ENCODE measurements at places on chromosomes 3 and 15.

DNA sequence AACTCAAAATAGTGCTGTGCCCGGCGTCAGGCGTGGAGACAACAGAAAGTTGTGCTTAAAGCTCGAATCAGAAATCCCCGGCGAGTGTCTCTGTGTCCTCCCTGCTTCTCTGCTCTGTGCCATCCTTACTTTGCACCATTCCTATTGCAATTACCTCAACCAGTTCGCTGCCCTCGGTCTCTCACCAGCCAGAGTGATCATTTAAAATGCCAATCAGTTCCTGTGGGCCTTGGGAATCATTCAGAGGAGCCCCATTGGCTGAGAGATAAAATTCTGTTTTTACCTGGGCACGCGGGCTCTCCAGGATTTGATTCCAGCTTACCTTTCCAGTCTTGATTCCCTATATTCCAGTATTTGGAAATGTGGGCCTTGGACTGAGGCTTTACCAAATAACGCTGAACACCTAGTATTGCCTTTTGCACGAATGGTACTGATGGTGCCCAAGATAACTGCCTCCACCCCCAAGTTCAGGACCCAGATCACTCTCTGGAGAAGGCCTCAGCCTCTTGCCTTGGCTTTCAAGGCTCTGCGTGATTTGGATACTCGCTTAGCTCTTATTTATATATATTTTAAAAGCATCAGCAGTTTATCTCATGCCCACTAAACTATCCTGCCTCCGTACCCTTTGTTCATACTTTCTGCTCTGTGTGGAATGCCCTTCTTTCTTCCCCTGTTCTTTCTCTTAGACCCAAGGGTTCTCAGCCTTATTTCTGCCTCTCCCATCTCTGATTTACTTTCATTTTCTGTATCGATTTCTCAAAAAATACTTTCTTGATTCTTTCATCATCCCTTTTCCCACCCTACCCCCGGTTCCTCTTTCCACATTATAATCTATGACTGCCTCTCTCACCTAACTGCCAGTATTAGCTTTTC is 863 bp downstream of the PSMA4 start:
- DNase-seq, result no peak

DNA sequence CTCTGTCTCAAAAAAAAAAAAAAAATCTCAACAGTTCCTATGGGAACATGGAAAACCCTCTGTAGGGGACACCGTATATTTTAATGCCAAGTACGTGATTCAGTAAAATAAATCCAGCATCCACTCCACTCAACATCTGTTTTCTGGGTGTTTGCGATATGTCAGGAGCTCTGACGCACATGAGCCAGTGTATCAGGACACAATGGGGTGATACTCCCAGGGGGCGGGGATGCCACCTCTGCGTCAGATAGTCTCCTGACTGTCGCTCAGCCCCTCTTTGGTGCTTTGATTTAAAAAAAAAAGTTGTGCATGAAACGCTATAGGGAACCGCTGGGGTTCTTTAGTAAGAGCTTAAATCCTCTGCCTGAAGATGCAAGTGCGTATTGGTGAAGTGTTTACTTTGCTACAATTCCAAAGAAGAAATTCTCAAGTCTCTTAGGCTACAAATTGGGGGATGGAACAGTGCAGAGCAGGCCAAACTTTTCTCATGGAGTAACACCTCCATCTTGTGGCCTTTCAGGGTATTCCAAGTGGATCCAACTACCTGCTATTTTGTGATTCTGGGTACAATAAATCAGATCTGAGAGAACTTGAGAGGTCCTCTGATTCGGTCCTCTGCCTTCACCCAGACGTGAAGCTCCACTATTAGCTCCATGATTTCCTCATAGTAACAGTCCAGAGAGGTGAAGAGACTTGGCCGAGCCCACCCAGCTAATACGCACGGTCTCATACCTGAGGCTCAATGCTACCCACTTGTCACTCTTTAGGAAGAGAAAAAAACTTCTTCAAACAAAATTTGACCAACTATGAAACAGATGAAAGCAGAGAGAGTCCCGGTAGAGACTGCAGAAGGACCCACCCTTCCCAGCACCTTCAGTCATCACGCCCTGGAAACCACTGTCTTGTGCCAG is 9.3 kb upstream of the NR2E3 start:
- no peak for DNase-seq

GRCh38 chr3:27628026-27628750 is 93.9 kb downstream of the EOMES start:
- no peak for DNase-seq

DNA sequence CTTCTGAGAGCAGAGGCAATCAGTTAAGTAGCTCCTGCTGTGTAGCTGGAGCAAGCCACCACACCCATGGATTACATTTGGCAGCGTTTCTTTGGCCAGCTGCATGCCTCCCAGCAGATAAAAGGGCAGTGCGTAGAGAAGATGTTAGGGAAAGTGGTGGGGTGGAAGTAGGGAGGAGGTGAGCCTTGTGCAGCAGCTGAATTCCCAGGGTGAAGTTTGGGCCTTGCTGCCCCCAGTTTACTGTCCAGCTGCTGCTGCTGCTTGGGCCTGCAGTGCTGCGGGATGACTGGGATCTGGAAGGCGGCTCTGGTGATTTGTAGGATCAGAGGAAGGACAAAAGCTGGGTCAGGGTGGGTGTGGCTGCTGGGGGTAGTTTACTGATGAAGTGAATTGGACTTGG is 318.7 kb upstream of the C2CD4B start:
- no peak for DNase-seq

DNA sequence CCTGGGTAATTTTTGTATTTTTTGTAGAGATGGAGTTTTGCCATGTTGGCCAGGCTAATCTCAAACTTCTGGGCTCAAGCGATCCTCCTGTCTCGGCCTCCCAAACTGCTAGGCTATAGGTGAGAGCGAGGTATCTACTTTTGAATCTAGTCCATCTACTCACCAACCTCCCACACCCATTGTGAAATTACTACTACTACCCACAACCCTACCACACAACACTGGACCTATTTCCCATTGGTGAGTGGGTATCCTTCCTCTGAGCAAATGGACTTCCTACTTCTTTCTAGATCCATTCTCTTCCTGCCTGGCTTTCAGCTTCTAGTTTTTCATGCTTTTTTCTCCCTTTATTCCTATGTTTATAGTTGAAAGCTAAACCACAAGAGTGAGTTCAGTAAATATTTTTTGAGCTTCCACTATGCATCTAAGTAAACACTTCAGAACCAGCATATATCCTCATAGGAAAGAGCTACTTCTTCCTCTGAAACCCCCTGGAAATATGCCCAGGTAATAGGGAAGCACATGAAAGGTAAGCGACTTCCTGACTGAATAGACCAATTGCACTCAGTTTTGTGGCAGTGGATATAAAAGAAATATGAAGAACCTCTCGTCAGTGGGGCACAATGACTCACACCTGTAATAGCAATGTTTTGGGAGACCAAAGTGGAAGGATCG is 39.1 kb downstream of the MYO1E start:
- DNase-seq, result no peak

DNA sequence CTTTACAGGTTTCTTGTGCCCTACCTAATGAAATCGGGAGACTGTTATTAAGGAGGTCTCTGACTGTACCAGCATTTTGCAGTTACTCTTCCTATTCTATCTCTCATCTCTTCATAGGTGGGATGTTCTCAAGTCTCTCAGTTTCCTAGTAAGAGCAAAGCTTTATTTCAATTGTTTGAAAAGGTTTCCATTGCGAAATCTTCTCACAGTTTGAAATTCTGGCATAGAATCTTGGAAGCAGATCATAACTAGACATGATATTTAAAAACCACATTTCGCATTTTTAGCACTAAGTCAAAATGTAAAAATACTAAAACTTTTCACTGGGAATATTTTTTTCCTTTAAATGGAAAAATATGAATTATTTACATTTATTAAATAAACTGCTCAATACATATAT is 1311.4 kb downstream of the ROBO2 start:
- no peak for DNase-seq

- no peak for DNase-seq
Measured at GRCh38 chr3:13607821-13608597, 59.1 kb downstream of the FBLN2 start.

- no peak for DNase-seq
Measured at GRCh38 chr3:96813820-96814650, at the start of gene EPHA6. TSS of gene EPHA6 (plus strand) at chr3:96814594.

- no peak for DNase-seq
Measured at GRCh38 chr15:100265641-100266035, 76.1 kb downstream of the ADAMTS17 start.

- DNase-seq, result no peak
Measured at GRCh38 chr3:27449530-27450150, 34.5 kb downstream of the SLC4A7 start.

GRCh38 chr3:186414735-186415419 is 52.8 kb upstream of the DGKG start:
- DNase-seq, result no peak

- DNase-seq, result no peak
Measured at GRCh38 chr3:73791356-73791755, 166.6 kb upstream of the PDZRN3 start.

- no peak for DNase-seq
Measured at GRCh38 chr3:49453621-49454020, 16.4 kb upstream of the DAG1 start.

- peak; percentile 76 for DNase-seq
Measured at GRCh38 chr3:43194490-43195114, 88.7 kb upstream of the POMGNT2 start.

GRCh38 chr3:3685721-3686120 is 113.5 kb upstream of the LRRN1 start:
- DNase-seq, result no peak

GRCh38 chr15:78112551-78112950 is 18.7 kb downstream of the CIB2 start:
- DNase-seq, result no peak

DNA sequence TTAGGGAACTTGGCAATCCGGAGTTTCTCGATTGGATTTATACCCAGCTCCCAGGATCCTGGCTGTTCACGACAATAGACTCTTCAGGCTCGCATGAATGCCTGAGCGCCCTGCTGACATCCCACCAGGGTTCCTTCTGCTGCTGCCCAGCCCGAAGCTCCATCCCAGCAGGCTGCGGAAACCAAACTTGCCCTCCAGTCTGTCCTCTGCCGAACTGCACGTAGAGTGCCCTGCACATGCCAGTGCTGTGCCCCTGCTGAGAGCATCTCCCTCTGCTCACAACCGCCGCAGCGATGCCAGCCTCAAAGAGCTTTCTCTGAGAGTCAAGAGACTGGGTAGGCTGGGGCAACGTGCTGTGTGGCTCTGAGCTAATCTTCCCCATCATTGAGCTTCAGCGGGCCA is 6.9 kb downstream of the ADAMTS7 start:
- DNase-seq, result no peak

DNA sequence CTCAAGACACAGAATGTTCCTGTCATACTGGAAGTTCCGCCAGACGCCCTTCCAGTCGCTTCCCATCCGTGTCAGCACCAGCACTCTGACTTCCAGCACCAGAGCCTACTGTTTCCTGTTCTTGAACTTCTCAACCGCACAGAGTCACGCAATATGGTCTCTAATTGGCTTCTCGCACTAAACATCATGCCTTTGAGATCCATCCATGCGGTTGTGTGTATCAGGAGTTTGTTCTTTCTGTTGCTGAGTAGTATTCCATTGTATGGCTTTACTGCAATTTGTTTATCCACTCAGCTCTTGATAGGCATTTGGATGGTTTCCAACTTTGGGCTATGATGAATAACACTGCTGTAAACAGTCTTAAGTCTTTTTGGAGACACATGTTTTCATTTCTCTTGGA is 112.1 kb downstream of the LRRK1 start:
- DNase-seq, result no peak

DNA sequence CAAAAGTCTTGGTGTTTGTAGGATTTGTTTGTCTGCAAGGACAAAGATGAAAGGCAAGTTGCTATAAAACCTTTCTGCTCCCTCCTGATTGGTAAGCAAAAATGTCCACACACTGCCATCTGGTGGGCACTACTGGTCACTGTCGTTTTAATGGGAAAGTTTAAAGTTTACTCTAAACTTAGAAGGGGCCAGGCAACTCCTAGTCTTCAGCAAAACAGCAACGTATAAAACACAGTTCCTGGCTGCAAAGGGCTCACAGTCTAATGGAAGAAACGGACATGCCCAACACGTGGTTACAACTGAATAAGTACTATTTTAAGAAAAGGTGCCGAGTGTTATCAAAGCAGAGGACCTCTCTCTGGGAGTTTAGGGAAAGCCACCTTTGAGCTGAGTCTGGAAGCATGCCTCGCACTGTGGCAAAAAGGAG is 23.7 kb upstream of the TPRG1 start:
- DNase-seq, result peak; percentile 71

- DNase-seq, result no peak
Measured at GRCh38 chr3:27094721-27095120, 274.5 kb downstream of the NEK10 start.

- DNase-seq, result no peak
Measured at GRCh38 chr3:168424059-168424734, 328.5 kb upstream of the GOLIM4 start.

DNA sequence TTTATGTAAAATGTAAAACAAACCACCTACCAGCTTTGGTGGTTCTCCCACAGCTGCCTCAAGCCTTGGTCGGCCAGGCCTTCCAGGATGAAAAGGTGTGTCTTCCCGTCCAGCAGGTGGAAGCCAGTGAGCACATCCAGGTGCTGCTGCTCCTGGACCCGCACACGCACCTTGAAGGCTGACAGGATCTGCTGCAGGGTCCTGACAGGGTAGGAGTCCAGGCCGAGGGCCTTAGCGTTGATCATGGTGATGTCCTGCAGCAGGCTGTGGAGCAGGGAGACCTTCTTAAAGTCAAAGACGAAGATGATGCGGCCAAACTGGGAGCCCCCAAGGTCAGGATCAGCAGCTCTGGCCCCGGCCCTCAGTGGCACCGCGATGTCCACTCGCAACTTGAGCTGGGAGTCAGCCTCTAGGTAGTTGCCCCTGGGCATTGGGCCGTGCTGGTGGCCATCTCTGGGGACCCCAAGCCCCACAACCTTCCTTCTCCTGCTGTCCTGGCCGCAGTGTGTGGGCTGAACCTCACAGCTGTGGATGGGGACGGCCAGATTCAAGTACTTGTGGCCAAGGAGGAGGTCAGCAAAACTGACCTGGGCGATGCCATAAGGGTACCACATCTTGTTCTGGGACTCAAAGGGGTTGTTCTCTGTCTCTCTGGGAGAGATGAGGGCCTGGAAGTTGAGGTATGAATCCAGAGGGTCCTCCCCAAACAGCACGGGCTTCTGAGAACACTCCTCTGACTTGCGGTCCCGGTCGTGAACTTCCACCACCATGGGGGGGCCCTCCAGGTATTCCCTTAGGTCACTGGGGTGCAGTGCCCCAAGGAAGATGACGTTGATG is 48.6 kb downstream of the CFAP92 start:
- no peak for DNase-seq

DNA sequence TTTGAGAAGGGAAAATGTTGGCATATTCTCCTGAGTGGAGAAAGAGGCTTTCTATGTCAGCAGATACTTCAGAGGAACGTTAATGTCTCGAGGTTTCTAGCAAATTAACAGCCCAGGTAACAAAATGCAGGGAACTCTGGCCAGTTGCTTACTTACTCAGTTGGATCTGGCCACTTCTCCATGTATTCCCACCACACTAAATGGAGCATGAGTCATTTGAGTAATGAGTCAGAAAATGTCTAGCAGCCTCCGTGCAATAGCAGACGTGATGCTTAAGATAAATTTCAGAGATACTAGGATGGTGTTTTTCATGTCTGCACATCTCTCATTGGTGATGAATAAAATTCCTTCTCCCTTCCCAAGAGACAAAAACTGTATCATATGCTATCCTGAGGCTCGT is 671.5 kb downstream of the FHIT start:
- DNase-seq, result no peak

GRCh38 chr3:69400683-69401082 is 14.8 kb upstream of the FRMD4B start:
- no peak for DNase-seq

GRCh38 chr15:42650208-42651066 is 75.0 kb downstream of the STARD9 start:
- DNase-seq, result peak; percentile 41

All from CD4-positive, alpha-beta T cell treated with Interleukin-6 at 100 ng/mL for 8 hours (primary cell).